Dorsolateral prefrontal cortex (tissue), 122 donors: ENCODE measurements at places on chromosomes 4 and X. TPM values are rescaled to one million over a fixed set of nuclear protein-coding genes. Genes with fewer than 3 reads are reported as not detected.

The DHRSX gene
- 16.1 TPM for total RNA-seq

The SSX4B gene
- not detected for total RNA-seq

The DRP2 gene
- 28.3 TPM for total RNA-seq

The F9 gene
- total RNA-seq, result not detected

The SUPT20HL2 gene
- total RNA-seq, result not detected
